ENCODE measurements at places on chromosomes 6 and 20. TPM values are rescaled to one million over a fixed set of nuclear protein-coding genes. Genes with fewer than 3 reads are reported as not detected.

GRCh38 chr6:139295901-139296300 lies 4.1 kb upstream of the TXLNB start:
- DNase-seq: no peak

DNA sequence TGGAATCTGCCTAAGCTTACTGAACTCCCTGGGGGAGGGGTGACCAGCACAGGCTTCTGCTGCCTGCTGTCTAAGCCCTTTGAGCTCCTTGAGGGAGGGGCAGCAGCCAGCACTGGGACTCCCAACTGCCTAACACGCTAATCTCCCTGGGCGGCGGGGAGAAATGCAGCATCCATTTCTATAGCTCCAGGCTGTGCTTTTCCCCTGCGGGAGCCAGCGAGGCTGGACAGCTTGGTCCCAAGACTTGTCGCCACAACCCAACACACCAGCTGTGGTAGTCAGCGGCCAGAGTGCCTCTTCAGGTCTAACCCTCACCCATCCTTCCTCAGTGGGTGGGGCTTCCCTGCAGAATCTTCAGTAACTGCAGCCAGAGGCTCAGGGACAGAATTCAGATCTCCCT lies 64.6 kb downstream of the VGLL2 start:
- no peak for DNase-seq

GRCh38 chr6:163437466-163437865 lies 22.9 kb downstream of the QKI start:
- no peak for DNase-seq

DNA sequence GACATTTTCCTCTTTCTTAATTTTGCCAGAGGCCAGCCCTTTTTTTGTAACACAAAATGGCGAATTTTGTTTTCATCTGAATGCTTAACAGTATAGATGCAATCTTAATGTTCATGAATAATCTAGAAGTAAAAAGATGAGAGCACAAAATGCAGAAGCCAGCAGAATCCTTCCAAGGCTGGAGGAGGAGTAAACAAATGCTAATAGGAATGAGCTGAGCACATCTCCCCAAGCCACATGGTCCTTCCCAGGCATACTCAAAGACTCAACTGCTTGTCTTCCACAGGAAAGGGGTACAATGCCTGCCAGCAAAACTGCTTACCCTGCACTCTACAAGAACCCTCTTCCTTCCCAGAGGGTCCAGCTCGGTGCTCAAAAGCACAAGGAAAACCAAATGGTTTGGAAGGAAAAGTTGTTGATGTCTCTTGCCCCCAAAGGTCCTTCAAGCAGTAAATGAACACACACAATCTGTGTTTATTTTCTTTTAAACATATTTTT lies 155.1 kb downstream of the MOXD1 start:
- no peak for DNase-seq

- DNase-seq: peak; percentile 94
These were observed 18.3 kb upstream of the TRAM2 start for GRCh38 chr6:52595000-52595795.

DNA sequence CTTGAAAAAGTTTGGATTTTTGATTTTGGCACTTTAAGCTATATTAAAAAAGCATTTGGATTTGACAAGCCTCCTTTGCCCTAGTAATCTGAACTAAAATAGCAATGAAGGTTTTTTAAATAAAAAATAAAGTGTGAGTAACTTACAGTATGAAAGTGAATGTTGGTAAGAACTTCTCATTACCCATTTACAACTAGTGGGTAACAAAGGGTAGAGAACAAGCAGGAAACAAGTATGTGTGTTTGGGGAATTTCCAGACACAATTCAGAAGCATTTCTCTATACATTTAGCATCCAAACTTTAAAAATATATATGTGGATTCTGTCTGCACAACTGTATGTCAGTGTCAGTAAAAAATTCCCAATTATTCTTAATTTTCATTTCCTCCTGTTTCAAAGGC lies 2.9 kb downstream of the TMEM30A start:
- DNase-seq: no peak

DNA sequence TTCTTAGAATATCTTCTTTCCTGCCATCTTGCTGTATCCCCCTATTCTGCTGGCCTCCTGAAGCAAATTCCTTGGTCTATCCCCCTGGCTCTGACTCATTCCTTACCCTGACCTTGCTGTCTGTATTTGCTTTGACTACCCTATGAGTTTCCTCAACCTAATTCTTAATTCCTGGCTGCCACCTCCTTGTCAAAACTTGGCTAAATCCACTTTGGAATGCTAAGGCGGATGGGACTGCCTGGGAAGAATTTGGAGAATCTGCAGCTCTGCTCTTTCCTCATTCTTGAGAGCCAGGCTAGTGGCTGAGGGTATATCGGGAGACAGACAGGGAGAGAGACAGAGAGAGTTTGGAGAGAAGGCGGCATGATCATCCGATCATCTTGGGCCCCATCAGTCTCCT lies 24.4 kb downstream of the CAP2 start:
- DNase-seq: peak; percentile 87

DNA sequence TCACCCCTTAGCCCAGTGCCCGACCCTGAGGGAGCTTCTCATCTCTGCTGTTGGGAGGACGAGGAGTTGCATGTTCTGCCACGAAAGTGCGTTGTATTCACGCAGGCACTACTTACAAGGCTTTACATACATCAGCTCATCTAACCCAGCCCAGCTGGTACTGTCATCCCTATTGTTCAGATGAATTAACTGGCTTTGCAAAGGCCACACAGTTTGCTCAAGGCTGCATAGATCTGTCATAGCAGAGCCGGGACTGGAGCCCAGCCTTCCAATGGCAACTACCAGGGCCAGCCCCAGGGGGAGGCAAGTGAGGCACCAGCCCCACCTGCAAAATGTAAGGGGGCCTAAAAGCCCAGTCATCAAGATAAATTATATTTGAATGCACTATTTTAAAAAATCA lies 257.6 kb downstream of the NFATC2 start:
- no peak for DNase-seq

GRCh38 chr6:42978487-42978838 lies 518 bp downstream of the PEX6 start:
- peak; percentile 65 for DNase-seq

Gene PLA2G7
- polyA plus RNA-seq: not detected

Gene SSTR4
- polyA plus RNA-seq: not detected

DNA sequence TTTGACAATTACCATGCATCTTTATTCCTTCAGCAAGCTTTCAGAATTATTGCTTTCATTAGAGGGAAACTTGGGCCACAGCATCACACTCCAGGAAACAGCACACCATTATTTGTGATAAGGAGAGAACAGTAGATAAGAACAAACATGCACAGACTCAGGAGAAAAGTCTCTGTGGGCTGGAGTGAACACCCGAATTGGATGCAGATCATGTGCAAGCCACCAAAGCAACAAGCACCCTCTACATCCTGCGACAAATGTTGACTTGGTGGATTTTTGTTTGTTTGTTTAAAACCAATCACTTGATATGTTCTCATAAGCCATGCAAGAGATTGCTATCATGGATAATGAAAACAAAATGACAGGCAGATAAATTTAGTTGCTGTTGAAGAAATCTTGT lies 67.7 kb upstream of the ZFP64 start:
- DNase-seq: no peak

Gene EPPIN
- not detected for polyA plus RNA-seq

- no peak for DNase-seq
These were observed 126.5 kb upstream of the JAG1 start for GRCh38 chr20:10800288-10800687.

- DNase-seq: peak; percentile 54
These were observed 4.3 kb downstream of the PPP1R10 start for GRCh38 chr6:30612687-30613248.

DNA sequence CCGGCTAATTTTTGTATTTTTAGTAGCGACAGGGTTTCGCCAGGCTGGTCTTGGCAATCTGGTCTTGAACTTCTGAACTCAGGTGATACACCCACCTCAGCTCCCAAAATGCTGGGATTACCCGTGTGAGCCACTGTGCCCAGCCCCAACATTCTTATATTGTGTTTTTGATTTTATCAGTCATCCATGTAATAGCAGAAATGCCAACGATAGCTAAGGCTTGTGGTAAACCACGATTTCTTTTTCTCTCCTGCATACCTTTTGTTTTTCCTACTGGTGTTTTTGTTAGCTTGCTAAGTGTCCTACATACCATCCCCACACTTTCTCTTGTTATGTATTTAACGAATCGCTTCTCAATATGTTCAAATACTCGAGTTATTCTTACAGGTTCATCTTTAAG lies 12.1 kb downstream of the PHACTR2 start:
- DNase-seq: no peak

Gene CLDN20
- not detected for polyA plus RNA-seq

GRCh38 chr20:35739294-35740163 lies 2.5 kb downstream of the RBM39 start:
- DNase-seq: peak; percentile 82

DNA sequence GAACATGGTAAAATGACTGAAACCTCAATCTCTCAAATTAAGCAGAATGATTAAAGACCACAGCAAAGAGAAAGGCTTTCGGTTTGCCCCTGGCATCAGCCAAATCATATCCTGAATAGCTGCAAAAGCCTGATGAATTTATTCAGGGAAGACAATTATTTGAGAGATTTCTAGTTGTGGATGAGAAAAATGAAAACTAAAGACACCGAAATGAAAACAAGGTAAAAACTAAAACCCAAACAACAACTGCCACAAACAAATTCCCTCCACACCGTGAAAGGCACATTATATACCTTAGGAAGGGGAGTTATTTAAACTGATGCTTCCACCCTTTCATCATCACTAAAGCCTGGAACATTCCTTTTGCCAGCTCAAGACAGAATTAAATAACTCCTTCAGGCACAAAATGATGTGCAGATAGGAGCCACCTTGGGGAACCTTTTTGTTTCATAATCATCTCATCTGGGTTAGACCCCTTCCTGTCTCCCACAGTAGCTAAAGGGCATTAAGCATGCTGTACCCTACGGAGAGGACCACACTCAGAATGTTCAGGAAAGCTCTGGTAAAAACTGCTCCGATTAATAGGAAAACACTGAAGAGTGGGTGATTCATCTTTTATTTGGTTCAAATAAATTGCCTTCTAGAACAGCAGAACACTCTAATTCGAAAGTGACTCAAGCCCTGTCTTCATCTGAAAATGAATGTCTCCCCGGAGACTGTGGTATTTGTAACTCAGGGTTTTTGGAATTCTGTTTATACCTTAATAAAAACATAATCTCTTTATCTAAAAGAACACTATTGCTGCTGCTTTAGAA lies 9.1 kb upstream of the ANKRD60 start:
- peak; percentile 91 for DNase-seq

- DNase-seq: peak; percentile 38
These were observed 771.4 kb upstream of the MMS22L start for GRCh38 chr6:98054453-98054852.

Gene POM121L2
- not detected for polyA plus RNA-seq

Gene TXLNB
- polyA plus RNA-seq: 0.23 TPM

Gene RAET1L
- not detected for polyA plus RNA-seq

- DNase-seq: peak; percentile 29
These were observed 9.7 kb upstream of the ZSCAN9 start for GRCh38 chr6:28215425-28215824.

DNA sequence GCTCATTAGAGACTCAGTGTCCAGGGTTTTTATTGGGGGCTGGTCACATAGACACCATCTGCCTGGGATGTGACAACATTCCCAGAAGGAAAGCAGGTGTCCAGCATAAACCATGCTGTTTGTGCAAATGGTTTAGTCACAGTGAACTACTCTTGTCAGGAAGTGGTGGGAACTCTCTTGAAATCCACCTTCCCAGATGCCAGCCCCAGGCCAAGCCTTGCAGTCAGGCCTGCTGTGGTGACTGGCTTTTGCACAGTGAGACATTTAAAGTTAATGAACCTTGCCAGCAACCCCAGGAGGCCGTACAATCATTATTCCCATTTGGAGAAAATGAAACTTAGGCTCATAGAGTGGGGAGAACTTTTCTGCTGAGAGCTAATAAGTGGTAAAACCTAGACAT lies 242.5 kb upstream of the KCNG1 start:
- DNase-seq: no peak

DNA sequence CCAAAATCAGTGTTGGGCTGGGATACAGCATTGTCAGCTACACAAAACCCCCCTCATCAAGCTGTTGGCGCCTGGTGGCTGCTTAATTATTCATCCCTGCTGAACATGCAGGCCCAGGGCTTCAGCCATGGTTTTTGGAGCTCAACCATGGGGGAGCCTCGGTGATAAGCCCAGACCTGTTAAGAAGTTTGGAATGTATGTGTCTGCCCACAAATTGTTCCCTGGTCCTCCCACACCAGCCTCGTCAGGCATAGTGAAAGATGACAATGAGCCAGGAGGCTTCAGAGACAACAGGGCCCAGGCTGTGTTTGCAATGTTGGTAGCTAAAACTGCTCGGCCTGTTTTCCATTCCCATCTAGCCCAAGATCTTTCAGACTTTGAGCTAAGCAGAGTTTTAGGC lies 34.8 kb upstream of the SIRPA start:
- peak; percentile 94 for DNase-seq

- peak; percentile 59 for DNase-seq
These were observed 362.6 kb downstream of the EPM2A start for GRCh38 chr6:145372671-145373151.

GRCh38 chr6:33977606-33978411 lies 168.1 kb downstream of the GRM4 start:
- no peak for DNase-seq

- DNase-seq: no peak
These were observed 123.8 kb downstream of the QKI start for GRCh38 chr6:163538331-163538730.

GRCh38 chr6:44177691-44178423 lies 19.2 kb downstream of the CAPN11 start:
- DNase-seq: peak; percentile 93

Gene RHAG
- not detected for polyA plus RNA-seq

- peak; percentile 55 for DNase-seq
These were observed 7.8 kb downstream of the IL22RA2 start for GRCh38 chr6:137165375-137166246.

- DNase-seq: peak; percentile 83
These were observed 56.7 kb upstream of the IRAK1BP1 start for GRCh38 chr6:78810698-78811097.

GRCh38 chr20:41274152-41274551 lies 43.4 kb downstream of the ZHX3 start:
- DNase-seq: no peak

DNA sequence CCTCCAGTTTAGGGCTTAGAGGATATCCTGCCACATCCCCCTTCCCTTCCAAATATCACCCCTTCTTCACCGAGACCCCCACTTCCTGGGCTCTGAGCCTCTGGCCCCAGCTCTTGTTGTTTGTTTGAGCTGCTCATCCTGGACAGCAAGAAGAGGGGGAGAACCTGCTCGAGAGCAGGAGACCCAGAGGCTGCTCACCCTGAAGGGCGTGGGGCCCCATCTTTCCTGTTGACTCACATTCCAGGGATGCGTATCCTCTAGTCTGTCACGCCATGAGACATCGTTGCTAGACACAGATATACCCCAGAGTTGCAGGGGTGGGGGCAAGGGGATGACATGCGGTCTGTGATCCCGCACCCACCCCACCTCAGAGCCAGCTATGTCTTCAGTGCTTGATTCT lies 5.7 kb upstream of the TNXB start:
- peak; percentile 98 for DNase-seq

DNA sequence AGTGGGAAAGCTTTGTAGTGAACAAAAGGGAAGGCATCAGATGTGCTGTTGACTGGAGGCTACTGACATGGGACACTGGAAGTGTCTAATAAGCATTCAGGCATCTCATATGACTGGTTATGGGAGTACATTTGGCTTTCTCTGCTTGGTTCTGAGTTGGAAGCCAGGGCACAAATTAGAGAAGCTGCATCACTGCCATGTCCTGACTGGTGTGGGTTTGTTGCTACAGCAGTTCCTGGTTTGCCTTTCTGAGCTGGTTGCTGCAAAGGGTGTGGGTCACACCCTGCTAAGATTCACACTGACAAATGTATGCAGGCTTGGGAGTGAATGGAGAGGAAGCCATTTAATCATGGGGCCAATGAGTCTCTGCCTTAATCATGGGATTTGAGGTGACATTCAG lies 36.2 kb upstream of the NANP start:
- no peak for DNase-seq

GRCh38 chr6:130293800-130294199 lies 71.0 kb upstream of the SAMD3 start:
- DNase-seq: peak; percentile 79
